Lung (tissue), 17 donors: ENCODE measurements at places on chromosomes 4 and X. TPM values are rescaled to one million over a fixed set of nuclear protein-coding genes. Genes with fewer than 3 reads are reported as not detected.

TEX11 gene
- total RNA-seq: not detected

TNMD gene
- total RNA-seq: not detected

DDX3X gene
- 230 TPM for total RNA-seq

SSX3 gene
- not detected for total RNA-seq

GUCY1A1 gene
- 48.9 TPM for total RNA-seq

UGT2B15 gene
- total RNA-seq: not detected

GRCh38 chr4:141177171-141177570 is 43.5 kb upstream of the ZNF330 start:
- no peak for DNase-seq

GRCh38 chr4:112523008-112523721 is 7.2 kb upstream of the NEUROG2 start:
- peak; percentile 63 for DNase-seq

DNA sequence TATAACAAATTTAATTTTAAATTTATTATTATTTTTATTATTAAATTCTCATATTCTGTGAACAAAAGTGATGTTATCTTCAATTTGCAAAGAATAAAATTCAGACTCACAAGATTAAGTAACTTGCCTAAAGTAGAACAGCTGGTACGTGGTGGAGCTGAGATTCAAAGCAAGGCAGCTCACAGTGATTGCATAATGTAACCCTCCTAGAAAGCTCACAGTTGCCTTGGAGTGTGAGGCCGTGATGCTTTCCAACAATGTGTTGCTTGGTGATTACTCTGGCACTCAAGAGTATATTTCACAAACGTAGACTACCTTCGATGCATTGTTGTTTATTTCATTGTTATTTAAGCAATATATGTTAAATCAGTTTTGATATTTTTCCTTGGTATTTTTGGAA is 1039.2 kb upstream of the PABPC4L start:
- DNase-seq: peak; percentile 65

GRCh38 chr4:57405359-57405758 is 295.2 kb upstream of the IGFBP7 start:
- no peak for DNase-seq
